NAMALWA (cell line): ENCODE measurements at places on chromosomes 11 and 22.

DNA sequence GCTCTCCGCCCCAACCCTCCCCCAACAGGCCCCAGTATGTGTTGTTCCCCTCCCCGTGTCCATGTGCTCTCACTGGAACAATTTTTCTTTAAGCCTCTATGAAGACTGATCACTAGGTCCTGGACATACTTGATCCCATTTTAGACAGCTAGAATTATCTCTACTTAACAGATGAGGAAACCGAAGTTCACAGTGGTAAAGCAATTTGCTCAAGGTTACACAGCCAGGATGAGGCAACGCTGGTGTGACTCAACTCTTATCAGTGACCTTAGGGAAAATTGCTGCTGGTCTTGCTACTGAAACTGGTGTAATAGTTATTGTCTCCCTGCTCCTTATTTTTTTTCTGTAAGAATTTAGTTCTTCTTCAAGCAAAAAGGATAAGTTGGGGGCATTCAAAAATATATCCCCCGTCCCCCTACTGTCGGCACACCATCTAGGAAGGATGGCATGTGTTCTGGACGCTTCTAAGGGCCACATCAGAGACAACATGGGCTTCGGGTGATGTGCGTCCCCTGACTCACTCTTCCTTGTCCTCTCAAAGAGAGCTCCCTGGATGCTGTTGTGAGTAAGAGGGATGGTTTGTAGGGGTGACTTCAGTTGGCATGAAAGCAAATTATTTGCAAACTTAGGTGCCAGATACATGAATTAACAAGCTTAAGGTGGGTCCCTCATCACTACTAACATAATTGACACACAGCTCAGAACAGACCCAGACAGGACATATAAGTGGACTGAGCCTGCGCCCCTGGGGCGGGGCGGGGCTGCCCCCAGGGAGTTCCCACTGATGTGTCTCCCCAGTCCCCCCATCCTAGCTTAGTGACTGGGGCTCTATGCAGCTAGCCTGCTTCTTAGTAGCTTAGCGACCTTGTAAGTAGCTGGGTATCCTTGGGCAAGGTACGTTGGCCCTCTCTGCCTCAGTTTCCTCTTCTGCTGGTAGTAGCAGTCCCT, 23.6 kb upstream of the ALX4 start:
- no peak for DNase-seq

DNA sequence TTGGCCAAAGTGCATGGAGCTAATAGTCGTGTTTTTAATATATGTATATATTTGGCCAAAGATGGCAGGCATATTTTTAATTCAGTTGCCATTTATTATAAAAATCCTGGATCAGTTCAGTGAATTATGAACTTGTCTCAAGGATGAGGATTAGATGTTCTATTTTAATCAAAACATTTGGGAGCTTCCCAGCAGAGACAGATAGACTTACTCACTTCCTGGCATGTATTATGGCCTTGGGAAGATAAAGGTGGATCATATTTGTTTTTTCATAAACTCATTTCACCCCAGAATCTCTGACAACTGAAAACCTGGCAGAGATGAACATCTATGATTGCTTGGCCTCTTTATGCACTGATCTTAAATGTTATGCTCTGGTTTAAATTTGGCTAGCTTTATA, 148.8 kb downstream of the NCAM1 start:
- no peak for DNase-seq

GRCh38 chr11:78647986-78648875, 73.6 kb upstream of the NARS2 start:
- no peak for DNase-seq

DNA sequence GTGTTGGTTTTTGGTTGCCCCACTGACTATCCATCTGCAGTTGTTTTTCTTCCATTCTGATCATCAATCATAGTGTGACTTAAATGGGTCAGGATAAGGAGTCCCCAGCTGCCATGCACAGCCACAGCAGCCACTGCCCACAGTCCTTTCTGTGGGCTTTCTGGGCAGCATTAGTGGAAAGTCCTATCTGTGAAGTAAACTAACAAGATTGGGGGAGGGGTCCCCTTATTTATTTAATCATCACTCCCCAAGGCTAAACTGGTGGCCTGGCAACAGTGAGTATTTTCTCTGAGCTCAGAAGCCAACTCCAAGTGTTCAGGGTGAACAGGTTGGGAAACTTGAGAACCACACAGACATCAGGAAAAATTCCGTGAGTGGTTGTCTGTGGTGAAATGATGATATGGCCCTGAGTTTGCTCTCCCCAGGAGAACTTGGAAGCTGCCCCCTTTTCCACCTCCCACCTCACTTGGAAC, 145.0 kb downstream of the CCDC34 start:
- DNase-seq, result no peak

GRCh38 chr22:49956418-49956770, 4.2 kb upstream of the PIM3 start:
- DNase-seq, result no peak

GRCh38 chr11:33259869-33260268, 2.7 kb downstream of the HIPK3 start:
- DNase-seq, result peak; percentile 35

- DNase-seq, result peak; percentile 81
Measured at GRCh38 chr11:103903621-103904323, 132.7 kb upstream of the DDI1 start.

- DNase-seq, result peak; percentile 66
Measured at GRCh38 chr11:57662893-57663292, 5.0 kb upstream of the ZDHHC5 start.

- no peak for DNase-seq
Measured at GRCh38 chr22:40218152-40218551, 40.4 kb downstream of the TNRC6B start.

DNA sequence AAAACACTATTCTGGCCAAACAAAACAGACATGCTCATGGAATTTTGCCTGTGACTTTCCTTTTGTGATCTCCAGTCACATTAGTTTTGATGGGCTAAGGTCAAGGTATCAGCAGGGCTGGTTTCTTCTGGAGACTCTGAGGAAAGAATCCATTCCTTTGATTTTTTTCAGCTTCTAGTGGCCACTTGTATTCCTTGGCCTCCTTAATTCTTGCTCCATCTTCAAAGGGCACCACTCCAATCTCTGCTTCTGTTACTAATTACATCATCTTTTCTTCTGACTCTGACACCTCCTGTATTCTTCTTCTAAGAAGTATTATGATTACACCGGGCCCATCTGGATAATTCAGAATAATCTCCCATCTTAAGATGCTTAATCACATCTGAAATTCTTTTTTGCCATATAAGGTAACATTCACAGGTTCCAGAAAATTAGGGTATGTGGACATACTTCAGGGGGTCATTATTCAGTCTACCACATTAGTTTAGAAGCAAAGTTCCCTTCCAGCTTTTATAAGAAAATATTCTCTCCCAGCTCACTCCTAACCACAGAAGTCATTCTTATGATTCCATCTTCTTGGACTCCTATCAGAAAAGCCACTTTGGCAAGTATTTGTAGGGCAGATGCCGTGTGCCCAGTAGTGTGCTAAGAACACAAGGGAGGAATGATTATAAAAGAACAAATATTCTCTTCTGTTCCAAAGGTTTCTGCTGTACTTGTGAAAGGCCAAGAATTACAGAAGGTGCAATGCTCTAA, 56.4 kb upstream of the FSHB start:
- DNase-seq, result no peak

- DNase-seq, result no peak
Measured at GRCh38 chr11:104699981-104700380, 198.3 kb downstream of the CASP12 start.

- no peak for DNase-seq
Measured at GRCh38 chr22:40966726-40967085, 15.5 kb downstream of the RBX1 start.

DNA sequence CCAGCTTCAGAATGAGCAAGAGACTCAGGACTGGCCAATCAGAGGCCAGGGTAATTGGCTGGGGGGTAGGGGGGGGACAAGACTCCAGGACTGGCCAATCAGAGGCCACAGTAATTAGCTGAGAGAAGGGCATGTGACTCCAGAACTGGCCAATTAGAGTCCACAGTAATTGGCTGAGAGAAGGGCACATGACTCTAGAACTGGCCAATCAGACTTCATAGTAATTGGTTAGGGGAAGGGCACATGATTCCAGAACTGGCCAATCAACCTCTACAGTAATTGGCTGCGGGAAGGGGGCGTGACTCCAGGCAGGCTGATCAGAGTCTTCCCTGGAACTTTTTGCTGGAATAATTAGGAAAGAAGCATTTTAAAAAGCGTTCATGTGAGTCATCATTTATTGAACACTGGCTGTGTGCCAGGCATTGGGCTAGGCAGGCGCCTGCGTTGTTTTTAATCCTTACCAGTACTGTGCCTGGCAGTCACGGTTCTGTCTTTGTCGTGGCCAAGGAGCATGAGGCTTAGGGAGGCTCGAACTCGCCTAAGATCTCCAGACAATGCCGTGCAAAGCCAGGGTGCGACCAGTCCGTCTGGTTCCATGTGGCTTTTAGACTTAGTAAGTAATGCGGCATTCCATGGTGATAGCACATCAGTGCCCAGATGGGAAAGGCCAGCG, 508.1 kb downstream of the TBC1D22A start:
- DNase-seq, result peak; percentile 14

GRCh38 chr11:126466236-126467045, 111.0 kb downstream of the ST3GAL4 start:
- no peak for DNase-seq

GRCh38 chr11:108224366-108224765, 1.5 kb downstream of the ATM start:
- DNase-seq, result peak; percentile 54

- no peak for DNase-seq
Measured at GRCh38 chr11:71986131-71986530, 12.6 kb upstream of the IL18BP start.

GRCh38 chr11:126136507-126136906, 73.8 kb upstream of the CDON start:
- no peak for DNase-seq

- DNase-seq, result no peak
Measured at GRCh38 chr11:92236856-92237255, 12.2 kb downstream of the FAT3 start.

DNA sequence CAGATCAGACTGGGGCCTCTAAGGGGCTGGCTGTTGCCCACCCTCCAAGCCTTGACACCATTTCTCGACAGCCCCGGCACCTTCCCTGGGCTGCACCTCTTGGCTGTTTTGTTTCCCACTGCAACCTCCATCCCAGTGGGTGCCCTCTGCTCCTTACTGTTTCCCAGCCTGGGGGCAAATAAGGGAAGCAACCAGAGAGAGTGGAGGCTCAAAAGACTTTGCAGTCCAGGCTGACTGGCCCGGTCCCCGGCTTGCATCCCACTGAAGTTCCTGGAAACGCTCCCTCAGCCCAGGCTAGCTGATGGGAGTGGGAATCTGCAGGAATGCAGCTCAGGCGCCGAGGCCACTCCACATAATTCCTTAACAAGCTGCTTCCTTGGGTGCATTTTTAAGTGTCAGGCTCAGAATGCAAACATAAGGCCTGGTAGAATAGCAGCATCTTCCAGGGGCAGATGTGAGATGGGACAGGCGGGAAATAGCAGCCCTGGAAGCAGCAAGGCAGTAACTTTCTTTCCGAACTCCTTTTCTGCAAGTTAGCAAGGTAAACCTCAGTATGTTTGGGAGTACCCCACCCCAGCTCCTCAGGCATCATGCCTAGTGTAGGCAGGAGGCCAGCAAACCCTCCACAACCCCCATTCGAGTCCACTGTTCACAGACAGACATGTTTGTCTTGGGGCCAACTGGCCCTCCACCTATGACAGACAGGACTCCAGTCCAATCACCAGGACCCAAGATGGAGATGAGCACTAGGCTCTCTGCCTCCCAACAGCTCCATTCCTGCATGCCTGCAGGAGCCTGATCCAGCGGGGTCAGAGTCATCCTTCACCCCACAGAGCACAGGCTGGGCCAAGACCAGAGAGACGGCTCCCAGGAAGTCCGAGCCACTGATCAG, 39.3 kb downstream of the RPL27A start:
- no peak for DNase-seq

DNA sequence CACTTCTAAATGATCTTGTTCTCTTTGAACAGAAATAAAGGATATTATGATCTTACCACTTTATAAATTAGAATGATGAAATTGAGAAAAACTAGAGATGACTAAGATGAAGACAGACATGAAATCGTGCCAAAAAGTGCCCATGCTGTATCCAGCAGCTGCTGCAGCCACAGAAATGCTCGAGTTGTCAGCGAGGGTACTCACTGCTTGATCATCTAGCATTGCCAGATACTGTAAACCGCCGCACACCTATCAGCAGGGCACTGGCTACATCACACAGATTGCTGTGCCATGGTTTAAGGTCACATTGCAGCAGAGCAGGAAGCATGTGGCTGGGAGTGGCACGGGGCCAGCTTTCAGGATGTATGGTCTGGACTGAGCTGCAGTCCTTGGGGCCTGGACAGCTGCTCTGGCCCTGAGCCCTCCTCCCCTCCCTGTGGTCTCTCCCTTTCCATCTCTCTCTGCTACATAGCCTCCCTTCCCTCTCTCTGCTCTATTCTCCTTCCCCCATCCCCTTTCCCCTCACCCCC, 51.0 kb upstream of the SEPTIN5 start:
- DNase-seq, result no peak

DNA sequence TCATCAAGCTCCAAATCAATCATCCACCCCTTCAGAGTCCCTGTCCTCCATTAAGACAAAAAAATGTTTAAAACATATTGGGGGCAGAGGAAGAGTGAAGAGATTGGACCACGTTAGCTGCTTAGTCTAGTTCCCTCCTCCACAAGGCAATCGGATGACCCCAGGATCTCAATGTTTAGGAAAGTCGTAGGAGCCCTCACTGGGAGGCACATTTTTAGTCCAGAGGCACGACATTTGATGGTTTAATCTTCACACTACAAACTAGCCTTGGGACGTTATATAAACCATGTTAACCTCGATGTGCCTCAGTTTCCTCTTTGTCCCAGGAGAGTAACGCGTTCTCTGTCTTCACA, 588 bp upstream of the FAT3 start:
- DNase-seq, result no peak

DNA sequence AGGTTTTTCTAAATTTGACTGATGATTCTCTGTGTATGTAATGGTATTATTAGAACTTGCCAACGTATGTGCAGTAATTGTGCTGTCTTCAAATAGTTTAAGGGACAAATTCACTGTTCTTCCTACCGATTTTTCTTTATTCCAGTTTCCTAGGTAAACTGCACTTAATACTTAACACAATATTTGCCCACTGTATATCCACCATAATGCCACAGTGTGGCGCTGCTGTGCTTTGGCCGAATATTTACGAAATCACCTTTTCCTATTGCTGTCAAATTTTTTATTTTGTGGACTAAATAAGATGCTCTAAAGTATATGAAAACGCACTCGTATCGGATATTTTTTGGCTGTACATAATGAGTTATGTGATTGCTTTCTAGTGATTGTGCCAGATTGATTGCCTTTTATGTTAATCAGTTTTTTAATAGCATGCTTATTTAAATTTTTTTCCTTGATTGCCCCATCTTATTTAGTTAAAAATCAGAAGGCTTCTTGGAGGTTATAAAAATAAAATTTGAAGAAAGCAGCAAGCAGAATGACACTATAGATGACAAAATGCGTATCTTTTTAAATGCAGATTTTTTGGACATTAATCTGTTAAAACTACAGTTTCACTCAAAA, 10.5 kb downstream of the AASDHPPT start:
- peak; percentile 61 for DNase-seq

DNA sequence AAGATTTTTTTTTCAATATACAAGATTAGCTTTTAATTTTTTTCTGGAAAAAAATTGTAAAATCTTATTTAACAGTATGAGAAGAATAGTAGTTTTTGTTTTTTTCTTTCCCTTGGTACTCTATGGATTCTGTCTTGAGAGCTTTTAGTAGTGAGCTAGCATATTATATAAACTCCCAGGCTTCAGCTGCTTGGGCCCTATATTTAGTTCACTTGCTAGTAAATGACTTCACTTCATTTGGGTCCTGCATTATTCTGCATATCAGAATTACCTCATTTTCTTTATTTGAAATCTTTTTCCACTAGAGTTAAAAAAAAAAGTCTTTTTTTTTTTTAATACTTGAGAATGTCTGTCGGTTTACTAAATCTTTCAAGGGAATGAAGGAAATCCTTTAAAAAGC, 33.1 kb downstream of the HIPK3 start:
- no peak for DNase-seq
